Fibroblast of skin of back (primary cell): ENCODE measurements at places on chromosomes 4 and X.

GRCh38 chrX:54530357-54530900 is 410 bp downstream of the GNL3L start:
- no peak for DNase-seq

DNA sequence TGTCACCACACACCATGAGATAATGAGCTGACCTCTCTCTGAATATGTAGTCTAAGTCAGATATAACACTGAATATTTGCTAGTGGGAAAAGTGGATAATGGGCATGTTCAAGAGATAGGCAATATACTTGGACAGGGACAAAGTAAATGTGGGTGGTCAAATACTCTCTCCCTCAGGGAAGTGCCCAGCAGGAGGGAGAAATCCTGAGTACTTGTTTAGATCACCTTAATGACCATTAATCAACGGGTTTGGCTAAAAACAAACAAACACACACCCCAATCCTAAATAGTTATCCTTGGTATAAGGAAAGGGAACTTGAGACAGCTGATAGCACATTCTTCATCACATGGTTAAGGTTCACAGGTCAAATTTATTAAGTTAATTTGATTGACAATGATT is 933.5 kb downstream of the C4orf33 start:
- no peak for DNase-seq

DNA sequence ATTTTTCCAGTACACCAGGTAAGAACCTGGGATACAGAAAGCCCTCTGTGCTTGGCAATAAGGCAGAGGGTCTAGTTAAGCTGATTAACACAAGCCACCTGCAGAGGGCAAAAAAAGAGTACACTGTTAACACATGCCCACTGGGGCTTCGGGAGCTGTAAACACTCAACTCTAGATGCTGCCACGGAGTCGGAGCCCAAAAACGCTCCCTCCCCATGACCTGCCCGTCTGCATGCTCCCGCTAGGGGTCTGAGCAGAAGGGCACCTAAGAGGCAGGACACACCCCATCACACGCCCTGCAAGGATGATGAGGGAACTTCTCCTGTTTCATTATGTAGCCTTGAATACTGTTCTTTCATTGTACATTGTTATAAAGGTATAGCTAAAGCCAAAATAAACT is 715.6 kb upstream of the AADAT start:
- no peak for DNase-seq

GRCh38 chr4:112857461-112857860 is 192.0 kb upstream of the ANK2 start:
- DNase-seq: peak; percentile 96

DNA sequence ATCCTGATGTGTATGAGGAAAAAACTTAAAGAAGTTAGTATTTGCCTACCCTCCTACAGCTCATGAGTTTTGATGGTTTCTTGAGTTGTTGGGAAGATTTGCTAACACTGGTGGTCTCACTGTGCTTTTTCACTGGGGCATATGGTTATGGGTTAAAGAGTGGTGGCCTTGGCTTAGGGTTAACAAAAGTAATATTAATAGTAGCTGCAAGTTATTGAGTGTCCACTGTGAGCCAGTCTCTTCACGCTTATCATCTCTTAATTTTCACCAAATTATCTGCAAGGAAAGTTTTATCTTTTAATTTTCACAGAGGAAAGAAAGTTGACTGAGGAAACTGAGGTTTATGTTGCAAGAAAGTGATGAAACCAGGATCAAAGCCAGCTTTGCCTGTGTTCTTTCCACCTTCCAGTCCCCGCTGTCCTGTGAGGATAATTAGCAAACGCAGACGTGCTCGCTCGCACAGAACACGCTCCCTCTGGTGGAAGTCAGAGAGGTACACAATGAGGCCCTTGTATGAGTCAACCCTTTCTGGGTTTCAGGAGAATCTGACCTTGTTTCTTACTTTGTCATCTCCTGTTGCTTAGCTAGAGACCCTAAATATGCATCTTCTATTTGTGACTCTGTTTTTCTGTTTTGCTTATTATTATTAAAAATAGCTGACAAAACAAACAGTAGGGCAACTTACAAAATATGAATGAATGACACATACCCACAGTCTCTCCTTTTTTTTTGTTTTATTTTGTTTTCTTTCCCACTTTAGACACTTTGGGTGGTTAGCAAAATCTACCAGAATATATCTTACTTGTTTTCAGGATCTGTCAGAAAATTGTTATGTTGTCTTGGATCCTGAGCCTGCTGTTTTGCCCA is 94.3 kb downstream of the DDIT4L start:
- DNase-seq: peak; percentile 78
